ENCODE measurements at places on chromosomes 7 and 10. TPM values are rescaled to one million over a fixed set of nuclear protein-coding genes. Genes with fewer than 3 reads are reported as not detected.

Gene OGA
- polyA plus RNA-seq, result 81.3 TPM

Gene PPP1R3C
- polyA plus RNA-seq, result 172 TPM

Gene PAX4
- polyA plus RNA-seq, result not detected

Gene DLX5
- polyA plus RNA-seq, result 0.25 TPM

Gene ANKRD26
- polyA plus RNA-seq, result 13.6 TPM

Gene TSPAN33
- polyA plus RNA-seq, result 35.8 TPM

Gene FFAR4
- not detected for polyA plus RNA-seq
